ENCODE measurements at places on chromosomes 12 and 14. TPM values are rescaled to one million over a fixed set of nuclear protein-coding genes. Genes with fewer than 3 reads are reported as not detected.

CCDC88C gene
- 339 TPM for total RNA-seq

MSI1 gene
- not detected for total RNA-seq

RAB21 gene
- 58.8 TPM for total RNA-seq

TMEM106C gene
- total RNA-seq: 20.5 TPM

CYP27B1 gene
- total RNA-seq: 1.4 TPM

C12orf54 gene
- not detected for total RNA-seq

NOVA1 gene
- total RNA-seq: 0.16 TPM

MMP17 gene
- total RNA-seq: 2.5 TPM

STYK1 gene
- not detected for total RNA-seq

MYL6 gene
- 741 TPM for total RNA-seq

SIRT4 gene
- 0.45 TPM for total RNA-seq

RNASE11 gene
- not detected for total RNA-seq

DHRS1 gene
- total RNA-seq: 24.0 TPM

CCDC198 gene
- total RNA-seq: not detected

TMTC3 gene
- 5.6 TPM for total RNA-seq

C14orf132 gene
- 1.7 TPM for total RNA-seq

Measured in T-helper 17 cell (primary cell).